Type B pancreatic cell (in vitro differentiated cells): ENCODE measurements at places on chromosomes 1 and 21.
A peak's percentile ranks its signal among the peaks of the same experiment; 100 is the strongest.

DNA sequence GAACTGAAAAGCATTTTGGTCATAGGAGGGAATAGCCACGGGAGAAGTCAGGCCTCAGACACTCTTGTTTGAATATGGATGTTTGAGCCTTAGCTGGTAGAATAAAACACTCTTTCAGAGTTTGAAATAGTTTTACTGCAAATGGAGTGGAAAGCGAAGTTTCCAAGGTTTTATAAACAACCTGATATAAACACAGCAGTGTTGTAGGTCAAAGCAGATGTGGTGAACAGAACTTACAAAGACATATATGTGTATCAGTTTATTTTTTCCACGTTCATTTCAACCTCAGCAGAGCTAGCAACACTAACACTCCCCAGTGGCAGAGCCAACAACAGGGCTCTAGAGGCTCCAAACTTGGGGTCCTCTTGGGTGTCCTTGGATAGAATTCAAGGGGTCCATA lies 89.9 kb downstream of the WLS start:
- no peak for DNase-seq

DNA sequence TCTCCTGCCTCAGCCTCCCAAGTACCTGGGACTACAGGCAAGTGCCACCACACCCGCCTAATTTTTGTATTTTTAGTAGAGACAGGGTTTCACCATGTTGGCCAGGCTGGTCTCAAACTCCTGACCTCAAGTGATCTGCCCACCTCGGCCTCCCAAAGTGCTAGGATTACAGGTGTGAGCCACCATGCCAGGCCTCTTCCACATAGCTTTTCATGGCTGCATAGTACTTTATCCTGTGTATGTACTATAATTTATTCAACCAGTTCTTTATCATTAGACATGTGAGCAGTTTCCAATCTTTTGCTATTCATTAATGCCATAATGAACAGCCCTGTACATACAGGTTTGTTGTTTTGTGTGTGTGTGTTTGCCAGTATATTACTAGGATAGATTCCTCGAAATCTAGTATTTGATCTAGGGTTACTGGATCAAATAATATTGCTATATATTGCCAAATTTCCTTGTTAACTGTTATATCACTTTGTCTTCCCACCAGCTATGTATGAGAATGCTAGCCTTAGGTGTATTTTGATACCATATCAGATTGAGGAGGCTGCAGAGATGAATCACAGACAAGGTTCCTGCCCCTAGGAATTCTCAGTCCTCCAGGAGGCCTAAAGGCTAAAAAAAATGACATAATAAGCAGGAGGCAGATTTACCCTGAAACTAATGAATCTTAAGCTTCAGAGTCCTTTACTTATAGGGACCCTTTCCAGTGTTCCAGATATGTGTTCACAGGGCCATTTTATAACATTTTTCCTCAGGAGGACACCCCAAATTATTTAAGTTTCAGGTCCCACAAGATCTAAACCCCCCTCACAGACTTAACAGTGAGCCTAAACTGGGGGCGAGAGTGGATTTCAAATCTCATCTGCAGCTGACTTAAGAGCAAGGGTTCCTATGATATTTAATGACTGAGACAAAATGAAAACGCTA lies 2.1 kb upstream of the PDIK1L start:
- DNase-seq: no peak

- DNase-seq: no peak
Measured at GRCh38 chr1:232856541-232856940, 51.3 kb downstream of the MAP10 start.

DNA sequence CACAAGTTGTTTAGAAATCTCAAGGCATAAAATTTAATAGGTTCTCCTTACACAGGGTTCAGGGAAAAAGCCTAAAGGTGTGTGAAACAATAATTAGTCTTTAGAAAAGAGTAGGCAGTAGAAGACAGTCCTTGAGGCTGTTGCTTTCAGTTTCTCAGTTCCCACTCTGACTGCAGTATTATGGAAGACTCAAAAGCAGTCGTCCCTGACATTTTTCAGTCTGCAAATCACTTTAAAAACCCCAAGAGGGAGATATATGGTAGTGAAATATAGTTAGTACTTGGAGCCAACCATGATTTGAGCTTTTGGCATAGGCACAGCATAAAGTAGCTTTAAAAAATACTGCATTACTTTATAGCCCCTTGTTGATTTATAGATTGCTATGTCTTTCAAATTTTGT lies 299.7 kb downstream of the OLFM3 start:
- no peak for DNase-seq

- DNase-seq: no peak
Measured at GRCh38 chr1:165439330-165439729, 5.6 kb downstream of the RXRG start.

DNA sequence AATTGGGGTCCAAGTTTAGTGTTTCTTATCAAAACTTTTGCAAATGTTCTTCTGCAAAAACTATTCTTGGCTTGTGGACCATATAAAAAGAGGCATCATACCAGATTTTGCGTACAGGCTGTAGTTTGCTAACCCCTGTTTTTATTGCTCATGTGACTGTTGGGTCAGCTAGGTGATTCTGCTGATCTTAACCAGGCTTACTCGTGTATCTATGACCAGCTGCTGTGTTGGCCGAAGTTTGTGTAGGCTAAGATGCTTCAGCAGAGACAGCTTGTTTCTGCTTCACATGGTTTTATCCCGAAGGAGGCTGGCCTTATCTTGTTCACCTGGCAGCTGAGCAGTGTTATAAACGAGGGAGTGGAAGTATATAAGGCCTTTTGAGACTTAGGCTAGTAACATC lies 38.2 kb downstream of the POU2F1 start:
- no peak for DNase-seq

DNA sequence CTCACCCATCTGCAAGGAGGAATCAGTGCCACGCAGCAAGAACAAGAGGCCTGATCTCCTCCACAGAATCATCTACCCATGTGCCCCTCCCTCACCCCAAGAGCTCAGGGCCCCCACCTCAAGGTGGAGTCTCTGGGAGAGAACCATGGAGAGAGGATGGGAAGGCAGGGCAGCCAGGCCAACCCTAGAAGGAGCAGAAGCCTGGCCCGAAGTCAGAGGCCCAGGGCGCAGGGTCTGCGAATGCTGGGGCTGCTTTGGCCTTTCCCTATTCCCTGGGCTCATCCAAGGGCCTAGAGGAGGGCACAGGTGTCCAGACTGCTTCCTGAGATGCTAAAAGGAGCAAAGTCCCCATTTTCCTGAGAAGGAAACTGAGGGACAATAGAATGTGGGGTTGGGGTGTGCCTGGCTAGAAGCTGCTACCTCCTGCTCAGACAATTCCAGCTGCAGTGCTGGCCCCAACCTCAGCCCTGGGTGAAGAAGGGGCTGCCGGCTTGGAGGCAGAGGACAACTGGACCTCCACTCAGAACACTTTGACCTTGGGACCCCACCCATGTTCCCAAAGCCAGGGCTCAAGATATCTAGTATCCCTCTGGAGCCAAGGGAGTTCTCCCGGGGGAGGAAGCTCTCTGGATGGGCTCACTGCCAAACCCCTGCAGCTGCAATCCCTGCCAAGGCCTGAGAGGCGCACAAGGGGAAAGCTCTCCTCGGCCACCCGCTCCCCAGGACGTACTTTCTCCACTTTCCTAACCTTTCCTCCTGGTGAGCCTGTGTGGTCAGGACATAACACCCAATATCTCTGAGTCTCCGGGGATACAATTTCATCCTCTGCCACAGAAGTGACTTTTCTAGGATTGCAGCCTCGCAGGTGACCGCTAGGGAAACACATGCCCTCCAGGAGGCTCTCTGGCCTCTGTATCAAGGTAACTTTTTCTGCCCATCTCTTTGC lies 16.6 kb upstream of the LEMD1 start:
- DNase-seq: no peak

DNA sequence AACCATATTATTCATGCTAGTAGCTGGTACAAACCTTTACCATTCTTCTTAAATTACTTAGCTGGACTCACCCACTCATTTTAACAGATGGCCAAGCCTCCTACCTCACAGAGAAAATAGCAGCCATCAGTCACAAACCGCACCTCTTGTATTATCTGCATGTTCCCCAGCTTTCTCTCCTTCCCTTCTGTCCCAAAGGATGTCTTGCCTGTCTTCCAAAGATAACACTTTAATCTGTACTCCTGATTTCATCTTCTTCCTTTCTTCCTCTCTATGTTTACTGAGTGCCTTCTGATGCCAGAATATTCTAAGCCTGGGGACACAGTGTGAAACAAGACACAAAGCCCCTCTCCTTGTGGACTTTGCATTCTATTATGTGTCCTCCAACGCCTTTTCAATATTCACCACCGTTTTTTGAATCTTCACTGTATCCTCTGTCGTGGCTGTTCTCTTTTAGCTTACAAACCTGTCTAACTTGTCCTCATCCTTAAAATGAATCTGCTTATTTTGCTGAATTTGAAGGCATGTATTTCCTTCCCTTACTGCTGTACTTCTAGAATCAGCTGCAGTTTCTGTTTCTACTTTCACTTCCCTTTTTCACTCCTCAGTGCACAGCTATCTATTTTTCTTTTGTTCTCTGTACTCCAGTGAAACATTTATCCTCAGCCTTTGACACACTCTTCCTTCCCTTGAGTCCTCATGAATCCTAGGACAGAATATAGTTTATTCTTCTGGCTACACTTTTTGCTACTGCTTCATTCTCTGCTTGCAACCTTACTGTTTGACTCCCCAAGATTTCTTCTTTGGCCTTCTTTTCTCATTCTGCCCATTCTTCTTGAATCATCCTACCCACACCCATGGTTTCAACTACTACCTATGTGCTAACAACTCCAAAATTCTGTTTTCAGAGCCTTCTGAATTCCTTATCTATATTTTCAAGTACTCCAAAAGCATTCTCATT lies 216.9 kb upstream of the SAMSN1 start:
- DNase-seq: no peak

GRCh38 chr1:207845109-207845508 lies 65.8 kb downstream of the CD34 start:
- DNase-seq: no peak

GRCh38 chr1:41417746-41418145 lies 56.5 kb downstream of the FOXO6 start:
- no peak for DNase-seq

- no peak for DNase-seq
Measured at GRCh38 chr21:45041351-45041805, 33.0 kb upstream of the ADARB1 start.

- no peak for DNase-seq
Measured at GRCh38 chr21:42850866-42851391, 28.4 kb downstream of the WDR4 start.

DNA sequence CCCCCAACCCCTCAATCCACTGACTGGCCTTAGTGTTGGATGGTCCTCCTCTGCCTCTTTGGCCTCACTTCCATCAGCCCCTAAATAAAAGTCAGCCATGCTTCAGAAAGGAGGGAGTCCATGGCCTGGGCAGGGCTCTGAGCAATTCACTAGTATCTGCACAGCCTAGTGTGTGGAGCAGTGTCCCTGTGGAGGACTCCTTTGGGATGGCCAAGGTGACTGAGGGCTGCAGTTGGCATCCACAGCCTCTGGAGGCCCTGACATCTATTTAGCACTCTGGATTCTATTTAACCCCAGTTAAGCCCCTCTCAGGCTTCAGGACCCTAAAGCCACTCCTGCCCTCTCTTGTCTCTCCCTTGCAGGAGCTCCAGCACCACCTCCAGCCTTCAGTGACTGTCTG lies 3.6 kb downstream of the THEM5 start:
- DNase-seq: no peak

GRCh38 chr1:38833146-38833545 lies 26.4 kb downstream of the RRAGC start:
- no peak for DNase-seq

- no peak for DNase-seq
Measured at GRCh38 chr1:159895286-159895685, 4.7 kb downstream of the CFAP45 start.

- DNase-seq: no peak
Measured at GRCh38 chr1:13549521-13549920, 34.1 kb upstream of the PDPN start.

- DNase-seq: no peak
Measured at GRCh38 chr1:111470596-111470995, 3.2 kb upstream of the C1orf162 start.

- no peak for DNase-seq
Measured at GRCh38 chr1:46697053-46697452, 21.9 kb downstream of the EFCAB14 start.

DNA sequence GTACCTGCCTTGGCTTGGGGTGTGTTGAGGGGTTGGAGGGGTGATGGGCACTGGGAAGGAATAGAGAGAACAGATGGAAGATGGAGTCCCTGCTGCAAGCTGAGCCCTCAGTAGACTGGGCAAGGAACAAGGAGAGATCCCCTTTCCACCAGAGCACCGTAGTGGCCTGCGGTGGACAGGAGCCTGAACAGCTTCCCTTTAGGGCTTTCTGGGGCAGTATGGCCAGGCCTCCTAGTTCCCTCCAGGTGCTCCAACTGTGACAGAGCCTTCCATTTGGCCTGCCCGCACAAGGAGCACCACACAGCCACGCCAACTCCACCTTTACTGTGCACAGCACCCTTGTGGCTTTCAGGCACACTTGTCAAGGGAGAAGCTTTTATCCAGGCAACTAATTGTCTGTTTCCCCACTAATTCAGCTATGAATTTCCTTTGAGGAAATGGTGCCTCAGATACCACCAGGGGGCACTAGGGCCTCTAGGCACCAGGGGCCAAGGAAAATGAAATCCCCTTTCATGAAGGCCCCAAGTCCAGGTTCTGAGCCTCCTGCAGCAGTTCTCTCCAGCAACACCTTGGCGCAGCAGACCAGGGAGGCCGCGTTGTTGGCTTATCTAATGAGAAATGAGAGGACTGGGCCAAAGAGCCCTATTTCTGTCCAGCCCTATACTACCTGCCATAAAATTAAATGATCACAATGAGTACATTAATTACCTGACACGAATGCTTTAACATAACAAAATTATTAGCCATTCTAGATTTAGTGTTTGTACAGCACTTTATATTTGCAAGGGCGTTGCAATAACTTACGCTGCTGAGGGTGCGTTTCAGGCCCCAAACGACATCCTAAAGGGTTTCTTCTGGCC lies 23.1 kb upstream of the ERI3 start:
- no peak for DNase-seq

GRCh38 chr1:184866991-184867788 lies 107.1 kb downstream of the NIBAN1 start:
- no peak for DNase-seq

- DNase-seq: no peak
Measured at GRCh38 chr1:213724640-213725536, 262.9 kb upstream of the PROX1 start.

DNA sequence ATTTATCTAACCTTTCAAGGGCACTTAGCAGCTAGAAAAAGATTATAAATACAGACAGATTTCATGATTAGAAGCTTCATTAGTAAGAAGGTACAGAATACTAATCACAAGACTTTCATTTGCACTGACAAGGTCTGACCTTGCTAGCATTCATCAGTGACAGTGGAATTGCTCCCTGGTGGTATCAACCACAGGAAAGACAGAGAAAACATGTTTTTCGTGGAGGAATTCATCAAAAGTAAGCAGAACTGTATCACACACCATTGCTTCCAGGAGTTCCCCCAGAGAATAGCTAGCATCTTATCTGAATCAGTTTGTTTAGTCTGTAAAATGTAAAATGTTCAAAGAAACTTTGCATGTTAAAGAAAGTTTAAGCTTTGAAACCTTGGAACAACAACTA lies 20.6 kb upstream of the CRB1 start:
- DNase-seq: no peak

GRCh38 chr1:89524369-89525168 lies at the start of gene LRRC8B:
TSS of gene LRRC8B (plus strand) at chr1:89524829. CDS start at chr1:89582651, 57,822 bp downstream.
- DNase-seq: peak; percentile 90
